Esophagus muscularis mucosa (tissue), 4 donors: ENCODE measurements at places on chromosomes 6 and 20. TPM values are rescaled to one million over a fixed set of nuclear protein-coding genes. Genes with fewer than 3 reads are reported as not detected.

- no peak overlapping the region for H3K27ac ChIP-seq
- no peaks in the 10 kb centered on the region for H3K27me3 ChIP-seq
- no peak overlapping the region for H3K4me3 ChIP-seq
- DNase-seq, result no peak
- H3K36me3 ChIP-seq, result peaks cover 4% of the 10 kb centered on the region
Measured at GRCh38 chr6:70839286-70840266, 117.3 kb downstream of the B3GAT2 start.

DNA sequence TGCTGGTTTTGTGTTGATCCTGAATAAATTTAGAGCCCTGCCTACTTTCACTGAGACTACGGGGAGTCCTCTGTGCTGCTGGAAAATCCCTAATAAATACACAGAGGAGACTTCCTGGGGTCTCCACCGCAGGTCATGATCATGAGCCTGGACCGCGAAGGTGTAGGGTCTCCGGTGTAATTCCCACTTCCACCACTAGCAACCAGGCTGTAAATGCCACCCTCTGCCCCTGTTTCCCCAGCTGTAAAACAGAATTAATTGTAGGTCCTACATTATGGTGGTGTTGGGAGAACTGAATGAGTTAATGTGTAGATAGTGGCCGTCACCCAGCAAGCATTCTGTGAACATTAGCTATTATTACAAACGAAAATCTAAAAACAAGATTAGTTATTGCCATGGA, 191.6 kb upstream of the THBS2 start:
- H3K27ac ChIP-seq, result no peak overlapping the region
- no peak overlapping the region for H3K4me3 ChIP-seq
- H3K4me1 ChIP-seq, result no peaks in the 10 kb centered on the region
- no peaks in the 10 kb centered on the region for H3K27me3 ChIP-seq
- DNase-seq, result no peak
- no peaks in the 10 kb centered on the region for H3K36me3 ChIP-seq

PXDC1 gene
- 190 TPM for total RNA-seq

GRCh38 chr6:140095532-140095931, 721.1 kb upstream of the CITED2 start:
- peaks cover 7% of the 10 kb centered on the region for H3K4me1 ChIP-seq
- H3K27ac ChIP-seq, result no peak overlapping the region
- no peak for DNase-seq
- no peaks in the 10 kb centered on the region for H3K27me3 ChIP-seq
- H3K4me3 ChIP-seq, result no peak overlapping the region
- H3K36me3 ChIP-seq, result no peaks in the 10 kb centered on the region

GRCh38 chr6:42694586-42694985, 27.8 kb downstream of the PRPH2 start:
- no peak overlapping the region for H3K4me3 ChIP-seq
- H3K36me3 ChIP-seq, result peaks cover 10% of the 10 kb centered on the region
